ENCODE measurements at places on chromosomes 16 and 17. TPM values are rescaled to one million over a fixed set of nuclear protein-coding genes. Genes with fewer than 3 reads are reported as not detected.

PRSS53 gene
- total RNA-seq, result 0.52 TPM

MYCBPAP gene
- total RNA-seq, result 0.30 TPM

SYCE1L gene
- total RNA-seq, result 1.4 TPM

PSMD11 gene
- total RNA-seq, result 79.4 TPM

FAAP100 gene
- total RNA-seq, result 13.2 TPM

PPP1R27 gene
- total RNA-seq, result not detected

CLEC3A gene
- total RNA-seq, result not detected

OXLD1 gene
- 22.6 TPM for total RNA-seq

MYL11 gene
- not detected for total RNA-seq

KIAA0513 gene
- total RNA-seq, result 20.3 TPM

Measured in renal cortical epithelial cell (primary cell).